ENCODE measurements at places on chromosomes 1 and 21.

GRCh38 chr1:165222580-165222979 is 133.9 kb downstream of the LMX1A start:
- no peak for DNase-seq

- no peak for DNase-seq
Observed at GRCh38 chr1:234435620-234436019, 43.4 kb downstream of the TARBP1 start.

DNA sequence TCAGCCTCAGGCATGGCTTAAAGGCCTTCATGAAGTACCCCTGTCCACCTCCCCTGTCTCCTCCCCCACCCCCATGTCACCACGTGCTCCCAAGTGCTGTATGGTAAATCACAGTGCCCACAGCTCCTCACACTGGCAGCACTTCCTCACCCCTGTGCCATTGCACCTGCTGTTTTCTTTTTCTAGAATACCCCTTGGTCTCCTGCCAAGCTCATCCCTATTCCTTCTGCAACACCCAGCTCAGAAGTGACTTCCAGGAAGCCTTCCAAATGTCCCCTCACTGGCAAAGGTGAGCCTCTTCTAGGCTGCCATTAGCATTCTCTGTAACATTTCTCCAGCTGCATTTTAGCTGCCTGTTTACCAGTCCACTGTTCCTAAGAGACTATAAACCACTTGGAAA is 9.4 kb downstream of the AKNAD1 start:
- DNase-seq = no peak

DNA sequence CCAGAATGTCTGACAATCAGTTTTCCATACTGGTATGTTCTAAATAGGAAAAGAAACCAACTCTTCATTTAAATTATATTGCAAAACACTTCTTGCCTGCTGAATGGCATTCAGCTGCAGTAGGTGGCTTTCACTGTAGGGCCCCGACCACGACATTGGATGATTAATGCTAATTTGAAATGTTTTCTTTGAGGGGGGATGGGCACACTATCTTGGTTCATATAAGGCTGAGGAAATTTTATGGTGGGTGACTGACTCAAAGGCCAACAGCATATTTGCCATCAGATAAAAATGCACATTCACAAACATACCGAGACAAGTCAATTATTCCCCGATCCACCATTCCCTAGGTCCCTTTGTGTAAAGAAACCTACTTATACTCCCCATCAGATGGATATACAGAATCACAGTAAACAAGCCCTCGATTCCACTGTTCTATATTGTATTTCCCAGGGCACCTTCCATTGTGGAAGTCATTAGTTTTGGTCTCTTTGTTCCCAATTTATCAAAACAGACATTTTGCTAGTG is 464.2 kb upstream of the DAB1 start:
- DNase-seq = no peak

GRCh38 chr1:119878171-119878570 is 18.1 kb downstream of the ADAM30 start:
- DNase-seq = no peak

DNA sequence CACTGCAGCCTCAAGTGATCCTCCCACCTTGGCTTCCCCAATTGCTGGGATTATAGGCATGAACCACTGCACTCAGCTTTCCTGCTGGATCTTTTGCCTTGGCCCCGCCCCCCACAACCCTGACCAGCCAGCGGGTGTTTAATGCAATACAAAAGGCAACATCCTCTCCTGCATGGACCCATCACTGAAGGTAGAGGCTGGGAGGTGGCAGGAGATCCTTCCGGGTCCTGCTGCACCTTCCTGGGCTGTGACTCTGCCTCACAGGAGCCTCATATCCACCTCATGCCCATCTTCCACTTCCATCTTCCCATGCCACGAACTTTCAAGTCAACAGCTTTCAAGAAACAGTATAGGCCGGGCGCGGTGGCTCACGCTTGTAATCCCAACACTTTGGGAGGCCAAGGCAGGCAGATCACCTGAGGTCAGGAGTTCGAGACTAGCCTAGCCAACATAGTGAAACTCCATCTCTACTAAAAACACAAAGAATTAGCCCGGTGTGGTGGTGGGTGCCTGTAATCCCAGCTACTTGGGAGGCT is 11.7 kb upstream of the WNT9A start:
- no peak for DNase-seq

GRCh38 chr1:231603598-231604275 is 22.9 kb upstream of the DISC1 start:
- peak; percentile 65 for DNase-seq

GRCh38 chr21:26948194-26948593 is 18.7 kb downstream of the ADAMTS5 start:
- no peak for DNase-seq

- DNase-seq = no peak
Observed at GRCh38 chr1:1666526-1666925, 7.7 kb upstream of the CDK11B start.

- DNase-seq = no peak
Observed at GRCh38 chr1:22877112-22877915, 95.4 kb downstream of the LACTBL1 start.

GRCh38 chr1:167629681-167630567 is at the start of gene RCSD1:
Gene RCSD1 (plus strand): TSS chr1:167630232. CDS start chr1:167630424, 192 bp downstream.
- peak; percentile 36 for DNase-seq

- DNase-seq = no peak
Observed at GRCh38 chr21:35606578-35606977, 453.7 kb downstream of the SETD4 start.

GRCh38 chr1:220483700-220484099 is 44.2 kb upstream of the MARK1 start:
- no peak for DNase-seq

- DNase-seq = no peak
Observed at GRCh38 chr1:55059302-55060132, 20.2 kb downstream of the PCSK9 start.

GRCh38 chr1:223212441-223212840 is 69.4 kb upstream of the TLR5 start:
- DNase-seq = no peak

- no peak for DNase-seq
Observed at GRCh38 chr1:93207211-93207610, 26.7 kb downstream of the CCDC18 start.

GRCh38 chr1:184753117-184753516 is 1.5 kb downstream of the EDEM3 start:
- no peak for DNase-seq

GRCh38 chr1:221708076-221708571 is 33.8 kb downstream of the DUSP10 start:
- peak; percentile 67 for DNase-seq

- no peak for DNase-seq
Observed at GRCh38 chr1:178540646-178541045, 27.7 kb downstream of the TEX35 start.

GRCh38 chr1:92184632-92185031 is 33.1 kb upstream of the C1orf146 start:
- no peak for DNase-seq

DNA sequence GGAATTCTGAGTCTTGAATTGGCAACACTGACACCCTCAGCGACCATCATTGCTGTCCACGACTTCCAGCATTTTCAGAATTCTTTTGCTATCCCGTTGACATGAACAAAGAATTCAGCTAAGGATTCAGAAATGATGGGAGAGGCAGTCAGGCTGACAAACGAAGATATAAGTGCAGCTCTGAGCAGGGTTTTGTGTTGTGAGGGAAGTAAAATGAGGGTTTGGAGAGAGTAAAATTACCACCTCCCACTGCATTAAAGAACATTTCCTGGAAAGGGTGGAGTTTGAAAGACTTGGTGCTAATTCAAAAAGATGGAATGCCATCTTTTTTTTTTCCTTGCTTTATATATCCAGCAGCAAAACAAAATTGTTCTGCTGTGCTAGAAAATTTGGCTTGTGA is 4.9 kb upstream of the ELK4 start:
- DNase-seq = no peak

- DNase-seq = no peak
Observed at GRCh38 chr1:113074237-113074636, 1.2 kb downstream of the LRIG2 start.

- DNase-seq = no peak
Observed at GRCh38 chr21:31255896-31256295, 88.2 kb downstream of the TIAM1 start.

GRCh38 chr1:226787071-226787470 is 48.0 kb upstream of the ITPKB start:
- no peak for DNase-seq

DNA sequence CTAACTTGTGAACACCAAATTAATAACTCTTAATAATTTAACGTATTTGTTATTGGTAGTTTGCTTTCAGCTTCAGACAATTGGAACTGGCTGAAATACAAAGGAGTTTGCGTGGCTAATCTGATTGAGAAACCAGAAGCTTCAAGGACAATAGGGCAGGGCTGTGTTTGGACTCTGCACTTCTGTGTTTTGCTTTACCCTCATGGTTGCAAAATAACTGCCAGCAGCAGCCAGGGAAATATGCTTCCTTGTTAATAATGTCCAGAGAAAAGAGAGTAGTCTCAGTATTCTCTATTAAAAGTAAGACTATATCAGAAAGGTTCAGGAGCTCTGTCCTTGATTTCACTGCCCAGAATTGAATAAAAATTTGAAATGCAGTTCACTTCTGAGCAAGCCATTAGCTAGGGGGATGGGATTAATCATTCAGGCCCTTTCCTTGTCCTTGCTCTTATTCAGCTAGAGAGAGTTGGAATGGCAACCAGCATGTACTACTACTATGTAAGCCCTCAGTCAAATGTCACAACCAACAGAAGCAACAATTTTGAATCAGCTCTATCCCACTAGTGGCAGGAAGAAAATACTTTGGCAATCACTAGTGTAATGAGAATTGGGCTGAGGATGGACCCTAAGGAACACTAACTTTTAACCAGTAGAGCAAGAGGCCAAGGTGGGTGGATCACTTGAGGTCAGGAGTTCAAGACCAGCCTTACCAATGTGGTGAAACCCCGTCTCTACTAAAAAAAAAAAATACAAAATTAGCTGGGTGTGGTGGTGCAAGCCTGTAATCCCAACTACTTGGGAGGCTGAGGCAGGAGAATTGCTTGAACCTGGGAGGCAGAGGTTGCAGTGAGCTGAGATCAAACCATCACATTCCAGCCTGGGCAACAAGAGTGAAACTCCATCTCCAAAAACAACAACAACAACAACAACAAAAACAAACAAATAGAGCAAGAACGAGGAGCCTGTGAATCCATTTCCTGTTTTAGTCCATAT is 76.8 kb downstream of the POU2F1 start:
- peak; percentile 5 for DNase-seq

DNA sequence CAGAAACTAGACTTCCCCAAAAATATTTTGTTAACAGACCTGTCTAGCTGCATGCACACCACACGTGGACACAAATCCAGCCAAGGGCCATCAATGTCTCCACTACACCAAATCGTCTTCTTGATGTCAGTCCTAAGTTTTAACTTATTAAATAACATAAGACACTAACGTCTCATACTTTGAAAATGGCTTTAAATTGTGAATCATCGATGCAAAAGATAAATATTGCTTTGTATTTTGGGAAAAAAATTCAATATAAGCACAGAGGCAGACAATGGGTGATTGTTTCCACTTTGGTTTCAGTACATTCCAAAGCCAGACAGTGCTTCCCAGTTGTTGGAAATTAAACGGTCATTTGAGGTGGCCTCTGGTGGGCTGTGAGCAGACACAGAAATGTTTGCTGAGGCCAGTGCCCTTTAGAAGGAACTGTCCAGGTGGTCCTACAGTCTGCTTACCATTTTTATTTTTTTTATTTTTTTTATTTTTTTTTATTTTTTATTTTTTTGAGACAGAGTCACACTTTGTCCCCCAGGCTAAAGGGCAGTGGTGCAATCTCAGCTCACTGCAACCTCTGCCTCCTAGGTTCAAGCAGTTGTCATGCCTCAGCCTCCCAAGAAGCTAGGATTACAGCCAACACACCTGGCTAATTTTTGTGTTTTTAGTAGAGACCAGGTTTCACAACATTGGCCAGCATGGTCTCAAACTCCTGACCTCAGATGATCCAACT is 1.8 kb upstream of the KIAA2013 start:
- DNase-seq = no peak

DNA sequence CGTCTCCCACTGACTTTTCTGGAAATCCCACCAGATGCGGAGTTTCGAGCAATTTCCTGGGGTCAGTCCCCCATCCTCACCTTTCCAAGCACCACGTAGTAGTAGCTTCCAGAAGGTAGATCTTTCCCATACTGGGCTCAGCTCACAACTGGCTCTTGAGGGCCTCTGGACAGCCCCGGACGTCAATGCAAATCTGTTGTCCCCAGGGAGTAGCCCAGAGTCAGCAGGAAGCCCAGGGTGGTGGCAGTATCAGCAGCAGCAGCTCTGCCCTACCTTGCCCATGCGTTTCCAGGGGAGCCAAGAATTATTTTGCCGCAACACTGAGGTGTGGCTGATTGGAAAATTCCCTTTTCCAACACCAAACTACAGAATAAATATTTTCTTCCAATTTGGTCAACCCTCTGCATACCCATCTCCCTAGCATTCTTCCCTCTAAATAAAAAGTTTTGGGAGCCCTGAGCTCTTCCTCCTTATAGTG is 70.3 kb downstream of the CD46 start:
- no peak for DNase-seq

DNA sequence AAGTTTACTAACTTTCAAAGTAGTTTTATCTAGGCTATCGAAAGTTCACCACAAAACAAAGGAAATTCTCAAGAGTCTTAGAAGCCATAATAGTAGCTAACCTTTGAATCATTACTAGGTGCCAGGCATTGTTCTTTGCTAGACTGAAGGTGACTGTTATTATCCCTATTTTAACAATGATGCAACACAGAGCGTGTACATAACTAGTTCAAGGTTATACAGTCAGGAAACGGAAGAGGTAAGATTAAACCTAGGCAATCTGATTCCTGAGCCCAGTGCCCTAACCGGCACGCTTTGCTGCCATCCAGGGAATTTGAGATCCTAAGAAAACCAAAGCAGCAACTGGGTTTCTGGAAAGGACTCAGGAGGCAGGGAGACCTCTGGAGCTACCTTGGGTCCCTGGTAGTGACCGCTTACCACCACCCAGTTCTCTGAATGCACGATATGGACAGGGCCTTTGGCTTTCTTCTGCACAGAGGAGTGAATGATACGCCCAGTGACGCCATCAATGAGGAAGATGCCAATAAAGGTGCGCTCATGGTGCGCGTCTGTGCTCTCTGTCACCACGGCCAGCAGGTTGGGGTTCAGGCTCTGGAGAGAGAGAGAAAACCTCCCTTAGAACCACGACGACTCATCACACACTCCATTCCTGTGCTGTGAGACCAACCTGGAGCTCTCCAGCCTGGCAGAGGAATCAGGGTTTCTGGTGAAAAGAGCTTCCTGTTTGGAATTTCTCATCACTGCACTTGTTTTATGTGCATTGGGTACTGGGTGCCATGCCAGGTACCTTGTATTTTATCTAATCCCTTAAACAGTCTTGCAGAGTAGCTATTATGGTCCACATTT is 13.1 kb upstream of the UBR4 start:
- DNase-seq = no peak

GRCh38 chr1:60430375-60430774 is 356.8 kb upstream of the C1orf87 start:
- DNase-seq = no peak

GRCh38 chr1:170096806-170097340 is 22.4 kb upstream of the KIFAP3 start:
- no peak for DNase-seq
